ENCODE measurements at places on chromosomes 3 and 15.

DNA sequence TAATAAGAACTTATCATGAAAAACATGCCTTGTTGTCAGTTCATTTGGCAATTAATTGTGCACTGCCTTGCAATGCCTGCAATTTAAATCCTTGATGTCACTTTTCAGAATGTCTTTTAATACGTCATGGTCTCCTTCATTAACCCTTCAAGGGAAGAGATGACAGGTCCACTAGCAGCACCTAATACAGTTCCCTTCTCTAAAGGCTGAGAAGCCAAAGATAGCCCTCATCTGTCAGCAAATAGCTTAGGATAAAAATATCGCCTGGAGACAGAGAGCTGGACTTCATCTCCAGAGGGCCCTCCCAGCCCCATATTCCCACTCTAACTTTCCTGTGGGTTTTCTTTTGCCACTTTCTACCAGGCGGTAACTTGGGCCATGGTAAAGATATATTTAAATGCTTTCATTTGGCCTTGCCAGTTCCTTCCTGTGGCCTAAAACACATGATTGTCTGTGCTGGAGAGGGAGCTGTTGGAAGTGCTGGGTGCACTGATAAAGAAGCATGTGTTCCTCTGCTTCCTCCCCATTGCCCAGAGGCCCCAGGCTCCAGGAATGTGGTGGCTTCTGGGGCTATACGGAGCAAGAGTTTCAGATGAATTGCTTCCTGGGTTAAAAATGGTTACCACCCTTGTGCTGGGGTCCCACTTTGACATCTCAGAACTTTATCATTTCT lies 76.3 kb upstream of the UMPS start:
- no peaks in the 10 kb centered on the region for H3K27me3 ChIP-seq
- no peaks in the 10 kb centered on the region for H3K4me1 ChIP-seq
- H3K36me3 ChIP-seq, result no peaks in the 10 kb centered on the region
- H3K27ac ChIP-seq, result no peak overlapping the region
- DNase-seq, result no peak
- no peak overlapping the region for H3K4me3 ChIP-seq

- no peak for DNase-seq
- H3K27ac ChIP-seq, result peak overlapping the region; percentile 93
- H3K4me3 ChIP-seq, result peak overlapping the region; percentile 71
Observed at GRCh38 chr3:107430996-107431245, 53.7 kb downstream of the CCDC54 start.

DNA sequence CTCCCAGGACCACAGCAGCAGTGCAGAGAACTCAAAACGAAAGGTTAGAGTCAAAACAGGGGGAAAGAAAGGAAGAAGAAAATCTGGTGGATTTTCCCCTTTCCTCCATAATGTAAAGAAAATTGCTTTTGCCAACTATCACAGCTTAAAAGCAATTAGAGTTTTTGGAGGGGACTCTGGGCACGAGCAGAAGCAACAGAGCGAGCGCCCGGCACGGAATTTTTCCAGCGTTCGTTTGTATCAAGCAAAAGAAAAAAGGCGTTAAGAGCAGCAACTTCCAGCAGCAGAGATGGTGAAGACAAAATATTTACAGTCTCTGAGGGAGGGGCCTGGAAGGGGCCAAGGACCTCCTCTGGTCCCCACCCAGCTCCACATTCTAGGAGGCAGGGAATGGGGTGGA lies 174.9 kb upstream of the LINGO1 start:
- peaks cover 20% of the 10 kb centered on the region for H3K27me3 ChIP-seq
- no peak overlapping the region for H3K27ac ChIP-seq
- no peak for DNase-seq
- H3K4me3 ChIP-seq, result no peak overlapping the region

DNA sequence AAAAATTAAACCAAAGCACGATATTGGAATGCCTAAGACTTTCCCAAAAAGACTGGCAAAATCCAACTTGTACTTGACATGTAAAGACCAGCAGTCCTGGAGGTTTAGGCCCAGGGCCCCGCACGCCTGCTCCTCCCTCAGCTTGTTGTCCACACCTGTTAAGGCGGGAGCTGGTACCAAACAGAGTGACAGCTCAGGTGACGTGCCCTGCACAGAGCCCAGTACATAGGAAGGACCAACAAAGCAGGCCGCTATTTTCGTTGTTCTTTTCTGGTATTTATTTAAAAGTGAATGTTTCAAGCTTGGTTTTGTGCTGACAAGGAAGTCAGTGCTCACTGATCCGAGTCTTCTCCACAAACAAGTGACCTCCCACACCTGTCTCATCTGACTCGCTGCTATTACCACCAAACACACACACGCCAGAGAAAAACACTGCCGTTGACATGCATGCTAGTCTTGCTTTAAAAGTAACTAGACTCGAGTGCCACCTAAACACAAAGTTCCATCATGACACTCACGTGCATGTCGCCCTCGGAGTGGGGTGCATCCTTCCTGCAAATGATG lies 50.2 kb downstream of the HERC2 start:
- no peak overlapping the region for H3K4me3 ChIP-seq
- peaks cover 3% of the 10 kb centered on the region for H3K36me3 ChIP-seq
- no peak for DNase-seq
- no peak overlapping the region for H3K27ac ChIP-seq
- no peaks in the 10 kb centered on the region for H3K27me3 ChIP-seq
- H3K4me1 ChIP-seq, result no peaks in the 10 kb centered on the region

DNA sequence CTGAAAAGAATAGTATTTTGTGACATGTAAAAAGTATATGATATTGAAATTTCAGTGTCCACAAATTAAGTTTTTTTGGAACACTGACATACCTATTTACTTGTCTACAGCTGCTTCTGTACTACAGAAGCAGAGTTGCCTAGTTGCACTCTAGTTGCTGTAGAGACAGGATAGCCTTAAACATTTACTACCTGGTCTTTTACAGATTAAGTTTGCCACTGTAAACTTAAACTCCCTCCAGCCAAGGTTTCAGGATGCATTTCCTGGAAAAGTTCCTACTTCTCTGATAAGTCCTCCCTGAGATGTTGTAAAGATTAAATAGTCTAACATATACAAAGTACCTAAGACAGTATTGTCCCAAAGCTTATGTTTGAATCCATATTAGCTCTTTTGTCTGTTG lies 17.4 kb upstream of the AGTR1 start:
- no peak for DNase-seq
- no peaks in the 10 kb centered on the region for H3K27me3 ChIP-seq
- no peak overlapping the region for H3K4me3 ChIP-seq

GRCh38 chr3:169478566-169479313 lies 184.8 kb downstream of the MECOM start:
- no peak overlapping the region for H3K4me3 ChIP-seq
- DNase-seq, result no peak
- no peak overlapping the region for H3K27ac ChIP-seq
- no peaks in the 10 kb centered on the region for H3K36me3 ChIP-seq
- H3K4me1 ChIP-seq, result no peaks in the 10 kb centered on the region

DNA sequence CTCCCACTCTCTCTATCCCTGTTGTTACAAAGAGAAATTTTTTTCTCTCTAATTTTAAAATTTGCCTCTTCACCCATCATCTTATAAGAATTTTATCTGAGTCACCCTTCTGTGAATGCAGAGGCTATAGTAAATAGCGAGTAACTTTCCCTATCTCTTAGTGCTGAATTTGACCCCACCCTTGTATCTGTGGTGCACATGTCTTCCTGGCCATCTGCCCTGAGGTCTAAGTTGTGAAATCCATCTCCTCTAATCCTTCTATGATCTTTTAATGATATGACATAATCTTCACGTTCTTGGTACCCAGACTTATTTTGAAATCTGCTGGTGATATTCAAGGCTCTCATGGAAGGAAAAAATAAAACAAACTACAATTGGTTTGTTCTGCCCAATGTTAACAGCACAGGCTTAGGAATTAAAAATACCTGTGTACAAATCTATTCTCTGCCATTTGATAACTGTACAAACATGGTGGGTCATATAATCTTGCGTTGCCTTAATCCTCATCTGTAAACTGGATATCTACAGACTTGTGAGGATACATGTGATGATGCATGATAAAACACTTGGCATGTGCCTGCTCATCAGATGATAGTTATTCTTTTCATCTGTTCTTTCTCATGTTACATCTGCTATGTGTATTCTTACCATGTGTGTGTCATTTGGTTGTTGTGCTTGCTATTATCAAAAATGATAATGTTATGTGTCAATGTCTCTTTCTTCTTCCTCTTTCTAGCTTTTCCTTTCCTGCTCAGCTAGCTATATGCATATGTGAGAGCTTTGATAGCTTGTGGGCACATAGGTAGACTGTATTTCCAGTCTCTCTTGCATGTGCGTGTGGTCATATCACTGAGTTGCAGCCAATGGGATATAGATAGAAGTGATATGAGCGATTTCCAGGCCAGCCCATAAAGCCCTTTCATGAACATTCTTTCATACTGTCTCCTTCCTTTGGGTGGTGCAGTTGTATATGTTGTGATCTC lies 13.7 kb upstream of the CCR3 start:
- H3K36me3 ChIP-seq, result no peaks in the 10 kb centered on the region
- no peak for DNase-seq
- H3K27ac ChIP-seq, result no peak overlapping the region

GRCh38 chr3:173770796-173771573 lies 373.4 kb downstream of the NLGN1 start:
- DNase-seq, result no peak
- no peaks in the 10 kb centered on the region for H3K27me3 ChIP-seq
- no peaks in the 10 kb centered on the region for H3K36me3 ChIP-seq

DNA sequence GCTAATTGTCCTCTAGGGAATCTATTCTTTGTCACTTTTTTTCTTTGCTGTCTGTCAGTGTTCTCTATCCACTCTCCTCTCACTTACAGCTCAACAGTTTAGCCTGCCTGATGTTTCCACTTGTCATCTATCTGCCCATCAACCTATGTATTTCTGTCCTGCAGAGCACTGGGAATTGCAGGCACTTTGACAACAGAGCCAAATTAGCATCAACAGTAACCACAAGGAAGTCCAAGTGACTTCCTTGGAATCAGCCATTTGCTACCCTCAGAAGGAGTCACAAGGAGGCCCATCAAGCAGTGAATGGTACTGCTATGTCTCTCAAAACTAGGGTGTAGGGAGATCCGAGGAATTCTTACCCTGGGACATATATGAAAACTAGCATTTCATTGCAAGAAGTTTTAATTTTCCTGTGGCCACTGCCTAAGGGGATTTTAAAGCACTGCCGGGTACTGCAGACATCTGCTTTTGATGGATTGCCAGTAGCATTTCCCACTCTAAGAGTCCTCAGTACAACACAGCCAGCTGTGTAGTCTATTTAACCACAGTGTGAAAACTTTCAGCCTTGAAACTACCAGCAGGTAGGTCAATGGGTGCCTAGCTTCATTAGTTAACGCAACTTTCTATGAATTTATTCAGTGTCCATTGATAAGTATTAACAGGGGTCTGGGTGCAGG lies 898.8 kb downstream of the NTRK3 start:
- H3K36me3 ChIP-seq, result no peaks in the 10 kb centered on the region
- H3K4me3 ChIP-seq, result no peak overlapping the region
- no peak for DNase-seq
- H3K27me3 ChIP-seq, result no peaks in the 10 kb centered on the region
- no peak overlapping the region for H3K27ac ChIP-seq
- H3K4me1 ChIP-seq, result no peaks in the 10 kb centered on the region

GRCh38 chr3:18444595-18445400 lies 19.7 kb upstream of the SATB1 start:
- peak overlapping the region; percentile 49 for H3K4me3 ChIP-seq
- DNase-seq, result no peak
- H3K27ac ChIP-seq, result peak overlapping the region; percentile 19
- peaks cover 28% of the 10 kb centered on the region for H3K4me1 ChIP-seq

Data from esophagus squamous epithelium (tissue), 5 donors.